ENCODE measurements at places on chromosomes 7 and 10.

DNA sequence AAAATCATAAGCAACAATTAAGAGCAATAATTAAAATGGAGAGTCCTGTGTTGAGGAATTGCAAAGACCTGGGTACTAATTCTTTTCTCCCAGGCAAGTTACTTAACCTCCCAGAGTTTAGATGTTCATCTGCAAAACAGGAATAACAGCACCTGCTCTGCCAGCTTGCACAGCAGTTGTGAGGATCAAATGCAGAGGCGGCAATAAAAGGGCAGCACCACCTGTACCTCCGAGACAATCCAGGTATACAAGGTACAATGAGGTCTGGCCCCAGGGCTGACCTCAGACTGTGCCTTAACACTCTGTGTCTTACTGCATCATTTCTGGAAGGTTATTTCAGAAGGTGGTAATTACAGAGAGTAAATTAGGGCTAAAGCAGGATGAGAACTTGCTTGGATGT lies 14.5 kb upstream of the FAM204A start:
- no peak for DNase-seq

GRCh38 chr10:122181041-122181732 lies 89.9 kb upstream of the BTBD16 start:
- no peak for DNase-seq

- DNase-seq: no peak
Observed at GRCh38 chr7:132455378-132455777, 120.9 kb downstream of the PLXNA4 start.

GRCh38 chr7:96304573-96304972 lies 17.3 kb downstream of the SLC25A13 start:
- DNase-seq: no peak

- DNase-seq: no peak
Observed at GRCh38 chr7:158311791-158312190, 275.8 kb downstream of the PTPRN2 start.
